ENCODE measurements at places on chromosomes 4 and X.
A peak's percentile ranks its signal among the peaks of the same experiment; 100 is the strongest.

- no peak for DNase-seq
Measured at GRCh38 chr4:78720994-78721677, 55.0 kb upstream of the BMP2K start.

- DNase-seq: no peak
Measured at GRCh38 chrX:73785493-73785892, 222.5 kb downstream of the CHIC1 start.

DNA sequence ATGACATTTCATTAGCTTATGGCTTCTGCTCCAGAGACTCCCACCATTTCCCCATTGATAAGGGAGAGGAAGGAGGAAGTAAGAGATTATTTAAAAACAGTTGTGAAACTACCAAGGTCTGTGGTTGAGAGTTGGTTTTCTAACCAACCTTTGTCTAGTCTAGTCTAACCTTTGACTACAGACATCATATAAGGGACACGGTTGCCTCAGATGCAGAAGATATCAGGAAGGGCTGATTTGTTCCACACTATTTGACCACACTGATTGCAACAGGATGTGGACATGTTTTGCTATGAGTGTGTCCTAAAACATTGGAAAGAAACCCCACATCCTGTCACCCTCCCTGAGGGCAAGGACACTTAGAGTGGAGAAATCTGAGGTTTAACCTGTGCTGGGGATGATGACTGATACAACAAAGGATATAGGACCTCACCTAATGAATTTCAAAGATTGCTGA lies 53.0 kb downstream of the COQ2 start:
- no peak for DNase-seq

DNA sequence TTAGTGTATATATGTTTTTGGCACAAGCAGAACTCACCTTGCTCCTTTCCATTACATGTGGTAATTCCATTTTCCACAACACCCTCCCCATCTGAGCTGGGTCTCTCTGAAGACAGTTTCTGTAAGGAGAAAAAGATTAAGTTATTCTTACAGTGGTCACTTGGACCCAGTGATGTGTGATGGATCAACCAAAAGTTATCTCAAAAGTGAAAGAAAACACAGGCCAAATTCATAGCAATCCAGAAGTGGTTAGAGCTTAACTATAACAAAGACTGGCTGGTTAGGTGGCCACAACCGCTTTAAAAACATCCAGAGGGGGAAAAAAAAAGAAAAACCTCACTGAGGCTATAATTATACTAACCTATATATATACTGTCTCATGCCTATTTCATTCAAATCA lies 123.7 kb downstream of the AFAP1 start:
- DNase-seq: no peak

DNA sequence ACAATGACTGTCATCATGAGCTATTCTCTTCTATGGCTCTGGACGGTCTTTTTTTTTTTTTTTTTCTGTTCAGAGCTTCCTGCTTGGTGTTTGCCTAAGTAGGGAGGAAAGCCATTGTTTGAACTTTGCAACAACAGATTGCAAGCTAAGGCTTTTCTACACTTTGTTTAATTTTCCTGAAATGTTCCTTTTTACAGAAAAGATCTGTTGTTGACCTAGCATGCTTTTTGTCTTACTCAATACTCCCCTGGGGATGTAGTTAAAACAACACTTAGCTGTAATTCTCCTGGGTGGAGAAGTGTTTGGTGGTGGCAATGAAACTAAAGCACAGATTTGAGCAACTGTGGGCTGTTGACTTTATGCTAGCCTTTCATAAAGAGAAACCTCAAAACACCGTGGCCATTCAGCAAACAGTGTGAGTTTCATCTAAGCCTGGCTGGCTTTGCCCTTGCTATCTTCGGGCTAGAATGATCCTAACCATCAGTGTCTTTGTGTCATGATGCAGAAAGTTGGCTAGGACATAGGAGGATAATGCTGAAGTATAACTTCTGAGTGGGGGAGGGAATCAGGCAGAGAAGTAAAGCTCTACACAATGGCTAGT lies 110.5 kb downstream of the ANXA3 start:
- DNase-seq: no peak

- no peak for DNase-seq
Measured at GRCh38 chr4:144169211-144169610, 28.7 kb upstream of the GYPA start.

DNA sequence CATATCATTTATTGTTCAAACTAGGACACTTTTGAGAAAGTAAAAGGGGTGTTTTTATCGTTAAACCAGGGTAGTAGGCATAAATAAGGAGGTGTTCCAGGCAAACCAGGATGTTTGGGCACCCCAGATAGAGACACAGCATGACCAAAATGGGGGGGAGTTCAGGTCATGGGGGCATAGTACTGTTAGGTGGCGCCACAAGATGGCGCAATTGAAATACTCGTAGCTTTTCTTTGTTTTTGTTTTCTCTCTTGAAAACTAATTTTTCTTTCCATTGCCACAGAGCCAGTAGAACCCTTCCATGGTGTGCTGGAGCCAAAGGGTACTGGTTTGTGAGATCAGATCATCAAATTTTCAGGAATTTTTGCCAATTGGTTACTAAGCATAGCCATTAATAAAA lies 283.4 kb downstream of the BCOR start:
- DNase-seq: no peak

- DNase-seq: no peak
Measured at GRCh38 chrX:12657881-12658280, 133.3 kb upstream of the PRPS2 start.

GRCh38 chr4:89492581-89493071 lies 185.0 kb upstream of the GPRIN3 start:
- peak; percentile 57 for DNase-seq

- DNase-seq: no peak
Measured at GRCh38 chr4:155114790-155115189, 93.6 kb upstream of the NPY2R start.

DNA sequence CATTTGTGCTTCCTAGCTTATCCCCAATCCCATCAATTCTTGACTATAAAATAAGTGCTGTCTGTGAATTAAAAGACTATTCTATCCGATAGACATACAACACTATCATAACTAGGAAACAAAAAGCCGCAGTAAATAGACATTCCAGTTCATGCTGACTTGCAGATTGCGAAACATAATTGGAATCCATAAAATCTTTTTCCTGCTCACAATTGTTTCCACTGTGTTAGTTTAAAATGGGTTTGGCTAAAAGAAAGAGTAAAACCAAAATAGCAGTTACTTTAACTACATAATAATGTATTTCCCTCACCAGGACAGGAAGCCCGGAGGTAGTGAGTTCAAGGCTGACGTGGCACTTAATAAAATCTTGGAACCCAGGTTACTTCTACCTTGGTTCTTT lies 17.2 kb downstream of the SMIM31 start:
- DNase-seq: no peak

GRCh38 chrX:10819973-10820372 lies 199.6 kb upstream of the MID1 start:
- DNase-seq: no peak

GRCh38 chrX:12709047-12709446 lies 82.2 kb upstream of the PRPS2 start:
- no peak for DNase-seq
